Activated CD8-positive, alpha-beta T cell treated with anti-CD3 and anti-CD28 coated beads for 36 hours (primary cell): ENCODE measurements at places on chromosomes 5 and 9. TPM values are rescaled to one million over a fixed set of nuclear protein-coding genes. Genes with fewer than 3 reads are reported as not detected.

GRCh38 chr9:16459421-16460148, 410.9 kb downstream of the BNC2 start:
- no peaks in the 10 kb centered on the region for H3K27me3 ChIP-seq
- no peaks in the 10 kb centered on the region for H3K36me3 ChIP-seq
- H3K4me1 ChIP-seq = no peaks in the 10 kb centered on the region
- H3K27ac ChIP-seq = no peak overlapping the region
- H3K4me3 ChIP-seq = no peak overlapping the region

DNA sequence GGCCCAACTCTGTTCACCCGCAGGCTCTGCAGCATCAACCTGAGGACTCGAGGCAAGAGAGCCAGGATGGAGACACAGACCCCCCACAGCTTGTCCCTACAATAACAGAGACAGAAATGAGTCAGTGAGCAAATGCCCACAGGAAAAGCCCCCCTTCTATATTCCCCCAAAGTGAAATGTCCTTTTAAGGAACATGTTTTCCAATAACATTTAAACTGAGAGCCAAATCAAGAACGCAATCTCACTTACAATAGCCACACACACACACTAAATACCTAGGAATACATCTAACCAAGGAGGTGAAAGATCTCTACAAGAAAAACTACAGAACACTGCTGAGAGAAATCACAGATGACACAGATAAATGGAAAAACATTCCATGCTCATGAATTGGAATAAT, 49.0 kb downstream of the TEX10 start:
- no peak overlapping the region for H3K4me3 ChIP-seq
- DNase-seq = no peak
- no peak overlapping the region for H3K27ac ChIP-seq
- no peaks in the 10 kb centered on the region for H3K27me3 ChIP-seq
- H3K36me3 ChIP-seq = peaks cover 63% of the 10 kb centered on the region

DNA sequence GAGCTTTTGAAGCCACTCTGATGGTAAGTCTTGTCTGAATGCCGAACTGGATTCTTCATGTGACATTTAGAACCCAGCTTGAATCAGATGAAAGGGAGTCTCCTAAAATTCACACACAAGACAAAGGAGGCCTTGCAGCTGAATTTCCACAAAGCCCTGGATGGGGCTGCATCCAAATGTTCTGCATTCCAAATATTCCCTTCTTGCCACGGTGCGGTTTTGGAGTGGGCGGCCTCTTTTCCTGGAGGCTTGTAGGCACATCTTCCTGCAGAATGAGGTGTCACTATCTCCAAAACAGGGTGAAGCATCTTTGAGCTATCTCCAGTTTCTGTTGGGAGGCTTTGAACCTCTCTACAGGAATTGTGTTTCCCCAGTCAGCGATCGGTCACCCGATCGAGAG, 342.7 kb downstream of the ARHGEF28 start:
- no peaks in the 10 kb centered on the region for H3K4me1 ChIP-seq
- no peaks in the 10 kb centered on the region for H3K36me3 ChIP-seq
- peaks cover 4% of the 10 kb centered on the region for H3K27me3 ChIP-seq
- no peak for DNase-seq
- no peak overlapping the region for H3K27ac ChIP-seq

DNA sequence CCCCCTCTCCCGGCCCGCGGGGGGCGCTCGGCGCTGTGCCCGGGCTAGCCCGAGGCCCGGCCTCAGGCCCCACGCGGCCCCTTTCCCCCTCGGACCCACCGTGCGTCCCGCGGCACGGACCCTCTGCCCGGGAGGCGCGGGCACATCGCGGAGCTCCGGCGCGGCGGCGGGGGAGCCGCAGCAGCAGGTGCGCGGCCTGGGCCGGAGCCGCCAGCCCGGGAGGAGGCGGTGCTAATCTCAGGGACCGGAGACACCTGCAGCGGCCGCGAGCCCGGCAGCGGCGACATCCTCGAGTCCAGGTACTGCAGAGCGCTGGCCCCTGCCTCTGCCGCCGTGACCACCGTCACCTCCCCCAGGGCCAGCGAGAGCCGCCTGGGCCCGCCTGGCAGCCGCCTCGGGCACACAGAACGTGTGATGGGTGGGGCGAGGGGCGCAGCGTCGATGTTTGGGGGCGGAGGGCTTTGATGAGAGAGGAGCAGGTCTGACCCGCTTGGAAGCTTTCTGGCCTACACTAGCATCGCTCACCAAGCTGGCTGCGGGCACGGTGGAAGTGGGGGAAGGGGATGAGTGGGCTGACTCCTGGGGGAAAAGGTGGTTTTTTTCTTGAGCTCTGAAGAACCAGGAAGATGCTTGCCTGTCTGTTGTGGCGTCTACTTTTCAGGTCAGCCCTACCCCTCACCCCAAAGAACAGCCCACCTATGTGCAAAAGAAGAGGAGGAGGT, 524 bp downstream of the CYFIP2 start:
- peak overlapping the region; percentile 83 for H3K4me3 ChIP-seq
- peak; percentile 76 for DNase-seq
- H3K27ac ChIP-seq = peak overlapping the region; percentile 95
- H3K4me1 ChIP-seq = peaks cover 66% of the 10 kb centered on the region
- no peaks in the 10 kb centered on the region for H3K27me3 ChIP-seq
- H3K36me3 ChIP-seq = peaks cover 46% of the 10 kb centered on the region

DNA sequence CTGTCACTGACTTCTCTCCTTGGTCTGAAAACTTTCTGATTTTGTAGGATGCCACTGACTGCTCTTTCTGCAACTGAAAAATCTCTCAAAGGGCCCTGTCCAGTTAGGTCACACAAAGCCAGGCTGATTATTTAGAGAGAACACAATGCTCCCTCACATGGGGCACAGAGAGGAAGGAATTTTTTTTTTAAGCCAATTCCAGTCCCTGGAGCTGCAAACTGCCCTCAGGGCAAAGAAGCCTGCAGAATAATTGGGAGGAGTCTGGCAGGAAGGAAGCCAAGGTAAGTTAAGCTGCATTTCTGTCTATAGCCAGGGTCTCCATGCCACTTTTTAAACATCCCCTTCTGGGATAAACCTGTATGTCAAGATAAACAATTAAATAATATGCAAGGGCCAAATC, 305.5 kb downstream of the ZSWIM6 start:
- H3K4me1 ChIP-seq = no peaks in the 10 kb centered on the region
- no peaks in the 10 kb centered on the region for H3K36me3 ChIP-seq
- peaks cover 3% of the 10 kb centered on the region for H3K27me3 ChIP-seq

- no peaks in the 10 kb centered on the region for H3K36me3 ChIP-seq
- DNase-seq = no peak
- H3K27ac ChIP-seq = no peak overlapping the region
- H3K4me1 ChIP-seq = no peaks in the 10 kb centered on the region
Measured at GRCh38 chr5:74897049-74897448, 30.9 kb upstream of the FAM169A start.

- DNase-seq = no peak
- H3K27me3 ChIP-seq = no peaks in the 10 kb centered on the region
- H3K36me3 ChIP-seq = peaks cover 35% of the 10 kb centered on the region
- H3K4me1 ChIP-seq = peaks cover 51% of the 10 kb centered on the region
- H3K4me3 ChIP-seq = no peak overlapping the region
Measured at GRCh38 chr5:50767588-50767987, 101.2 kb downstream of the PARP8 start.

Gene PCDH12
- 0.31 TPM for total RNA-seq
